ENCODE measurements at places on chromosomes 3 and 15.

- DNase-seq: no peak
Observed at GRCh38 chr3:149167898-149168297, 38.5 kb downstream of the HPS3 start.

DNA sequence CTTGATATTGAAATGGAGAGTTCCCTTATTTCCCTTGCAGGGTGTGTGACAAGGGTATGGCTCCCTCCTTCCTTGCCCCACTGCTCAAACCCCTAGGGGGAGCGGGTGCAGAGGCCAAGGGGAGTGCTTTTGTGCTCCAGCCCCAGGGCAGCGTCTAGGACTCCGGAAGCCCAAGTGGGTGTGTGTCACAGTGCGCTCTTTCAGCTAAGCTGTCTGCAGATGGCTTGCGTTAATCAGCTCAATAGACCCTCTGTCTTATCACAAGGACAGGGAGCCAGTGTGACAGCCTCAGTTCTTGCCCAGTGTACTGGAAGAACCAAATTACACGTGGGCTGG is 523.6 kb upstream of the LMCD1 start:
- no peak for DNase-seq

DNA sequence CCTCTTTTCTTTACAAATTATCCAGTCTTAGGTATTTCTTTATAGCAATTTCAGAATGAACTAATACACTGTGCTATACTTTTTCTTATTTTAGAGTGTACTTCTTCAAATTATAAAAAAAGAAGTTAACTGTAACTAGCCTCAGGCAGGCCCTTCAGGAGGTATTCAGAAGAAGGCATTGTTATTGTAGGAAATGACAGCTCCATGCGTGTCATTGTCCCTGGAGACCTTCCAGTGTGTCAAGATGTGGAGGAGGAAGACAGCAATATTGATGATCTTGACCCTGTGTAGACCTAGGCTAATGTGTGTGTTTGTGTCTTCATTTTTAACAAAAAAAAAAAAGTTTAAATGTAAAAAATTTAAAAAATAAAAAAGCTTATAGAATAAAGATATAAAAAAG is 55.5 kb downstream of the IL12A start:
- DNase-seq: no peak

GRCh38 chr3:59601486-59601885 is 551.7 kb upstream of the CFAP20DC start:
- peak; percentile 39 for DNase-seq

DNA sequence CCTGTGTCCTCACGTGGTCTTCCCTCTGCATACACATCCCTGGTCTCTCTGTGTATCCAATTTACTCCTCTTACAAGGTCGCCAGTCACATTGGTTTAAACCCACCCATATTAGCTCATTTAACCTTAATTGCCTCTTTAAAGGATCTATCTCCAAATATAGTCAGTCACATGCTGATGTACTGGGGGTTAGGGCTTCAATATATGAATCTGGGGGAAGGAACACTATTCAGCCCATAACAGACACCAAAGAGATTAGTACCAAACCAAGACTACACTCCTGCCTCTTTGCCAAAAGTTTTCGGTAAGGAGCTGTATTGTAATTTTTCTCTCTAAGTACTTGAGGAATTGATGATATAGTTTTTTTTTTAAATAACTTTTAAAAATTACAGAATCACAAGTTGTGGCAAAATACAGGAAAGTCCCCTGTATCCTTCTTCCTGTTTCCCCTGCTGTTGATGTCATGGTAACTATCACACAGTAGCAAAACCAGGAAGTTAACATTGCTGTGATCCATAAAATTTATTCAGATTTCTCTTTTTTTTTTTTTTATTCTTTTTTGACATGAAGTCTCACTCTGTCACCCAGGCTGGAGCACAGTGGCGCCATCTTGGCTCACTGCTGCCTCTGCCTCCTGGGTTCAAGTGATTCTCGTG is 67.8 kb downstream of the SLCO3A1 start:
- no peak for DNase-seq

DNA sequence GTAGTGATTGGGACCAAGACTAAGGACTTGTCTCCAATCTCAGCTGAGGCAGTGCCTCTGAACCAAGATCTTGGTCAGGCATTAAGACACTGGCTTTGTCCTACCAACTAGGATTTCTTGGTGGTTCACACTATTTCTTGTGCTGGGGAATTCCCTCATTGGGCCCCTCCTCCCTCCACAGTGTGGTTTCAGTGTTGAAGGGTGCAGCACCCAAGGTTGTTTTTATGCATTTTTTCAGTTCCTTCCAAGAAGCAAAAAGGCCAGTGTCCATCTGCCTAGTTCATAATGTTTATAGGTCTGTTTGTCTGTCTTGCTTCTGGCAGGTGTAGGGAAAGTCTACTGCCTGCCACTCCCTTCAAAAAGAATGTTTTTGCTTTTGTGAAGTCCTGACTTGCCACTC is 10.6 kb upstream of the ITPKA start:
- DNase-seq: no peak

DNA sequence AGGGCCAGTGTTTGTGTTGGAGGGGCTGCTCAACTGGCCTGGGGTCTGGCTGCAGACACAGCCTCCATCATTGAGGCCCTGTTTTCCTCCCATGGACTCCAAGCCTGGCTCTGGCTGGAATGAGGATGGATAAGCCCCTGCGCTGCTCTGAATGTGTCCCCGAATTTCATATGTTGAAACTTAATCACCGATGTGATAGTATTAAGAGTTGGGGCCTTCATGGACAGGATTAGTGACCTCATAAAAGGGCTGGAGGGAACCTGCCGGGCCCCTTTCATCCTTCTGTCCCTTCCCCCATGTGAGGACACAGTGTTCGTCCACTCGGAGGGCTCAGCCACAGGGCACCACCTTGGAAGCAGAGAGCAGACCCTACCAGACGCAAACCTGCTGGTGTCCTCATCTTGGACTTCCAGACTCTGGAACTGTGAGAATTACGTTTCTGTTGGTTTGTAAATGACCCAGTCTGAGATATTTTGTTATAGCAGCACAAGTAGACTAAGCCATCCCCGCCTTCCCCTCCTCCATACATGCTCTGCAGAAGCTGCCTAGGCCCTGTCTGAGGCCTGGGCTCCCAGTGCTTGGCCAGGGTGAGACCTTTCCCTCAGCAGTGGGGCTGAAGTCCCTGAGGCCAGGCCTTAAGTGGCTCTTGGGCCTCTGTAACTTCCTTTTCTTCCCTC is 3.8 kb upstream of the LCTL start:
- DNase-seq: no peak

DNA sequence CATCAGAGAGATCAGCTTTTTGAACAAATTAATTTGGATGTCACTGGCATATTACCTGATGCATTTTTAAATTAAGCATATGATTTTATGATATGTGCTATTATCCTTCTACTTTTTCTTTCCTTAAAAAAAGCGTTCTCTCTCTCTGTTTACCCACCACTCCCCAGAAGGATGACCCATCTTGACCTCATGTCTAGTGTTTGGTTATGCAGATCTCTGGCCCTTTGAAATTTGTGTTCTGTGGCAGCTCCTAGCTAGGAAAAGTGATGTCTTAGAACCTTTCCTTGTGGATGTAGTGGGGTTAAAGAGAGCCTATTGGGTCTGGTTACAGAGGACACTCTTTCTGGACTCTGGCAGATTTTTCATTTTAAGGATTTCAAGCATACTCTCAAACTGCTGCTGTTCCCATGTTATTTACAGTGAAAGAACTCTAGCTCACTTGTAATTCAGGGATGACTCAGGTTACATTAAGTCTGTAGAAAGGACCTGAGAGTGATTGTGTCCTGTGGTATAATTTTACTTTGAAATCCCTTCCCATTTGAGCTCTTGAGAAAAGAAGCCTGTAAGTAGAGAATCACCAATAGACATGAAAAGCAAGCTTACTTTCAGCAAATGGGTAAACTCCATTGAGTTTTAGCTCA is 23.8 kb downstream of the ARHGEF26 start:
- DNase-seq: no peak

DNA sequence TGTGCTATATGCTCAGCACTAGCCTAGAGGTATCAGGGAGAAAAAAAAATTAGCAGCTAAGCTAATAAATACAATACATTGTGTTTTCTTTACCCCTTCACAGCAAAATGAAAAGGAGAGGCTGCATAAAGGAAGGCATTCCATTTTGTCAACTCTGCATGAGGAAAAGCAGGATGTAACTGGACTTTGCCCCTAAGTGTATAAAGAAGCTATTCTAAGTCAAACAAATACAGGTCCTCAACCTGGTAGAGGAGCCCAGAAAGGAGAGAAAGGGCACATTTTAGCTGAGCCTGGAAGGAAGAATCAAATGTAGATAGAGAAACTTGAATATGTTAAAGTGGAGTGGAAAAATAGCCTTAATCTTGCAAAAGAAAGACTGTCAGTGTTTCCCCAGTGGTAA is 89.0 kb upstream of the SPRED1 start:
- DNase-seq: no peak

GRCh38 chr15:80790236-80790635 is 11.1 kb downstream of the CEMIP start:
- DNase-seq: no peak

DNA sequence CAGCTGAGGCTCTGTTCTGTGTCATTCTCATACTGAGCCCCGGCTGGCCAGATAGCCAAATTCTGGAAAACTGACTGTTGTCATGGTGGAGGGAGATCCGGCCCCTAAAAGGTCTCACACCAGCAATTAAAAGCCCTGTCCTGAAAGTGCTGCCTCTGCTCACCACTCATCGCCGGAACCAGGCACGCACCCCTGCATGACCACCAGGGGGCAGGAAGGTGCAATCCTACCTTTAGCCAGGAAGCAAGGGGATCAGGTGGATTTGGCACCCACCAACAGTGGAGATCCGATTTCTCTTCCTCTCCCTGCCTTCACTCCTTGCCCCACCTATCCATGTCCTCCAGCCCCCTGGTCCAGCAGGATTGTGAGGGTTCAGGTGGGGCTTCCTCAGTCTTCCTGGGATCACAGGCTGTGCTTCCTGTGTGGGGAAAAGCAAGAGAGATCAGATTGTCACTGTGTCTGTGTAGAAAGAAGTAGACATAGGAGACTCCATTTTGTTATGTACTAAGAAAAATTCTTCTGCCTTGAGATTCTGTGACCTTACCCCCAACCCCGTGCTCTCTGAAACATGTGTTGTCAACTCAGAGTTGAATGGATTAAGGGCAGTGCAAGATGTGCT is 16.1 kb upstream of the CACNA2D2 start:
- DNase-seq: no peak

DNA sequence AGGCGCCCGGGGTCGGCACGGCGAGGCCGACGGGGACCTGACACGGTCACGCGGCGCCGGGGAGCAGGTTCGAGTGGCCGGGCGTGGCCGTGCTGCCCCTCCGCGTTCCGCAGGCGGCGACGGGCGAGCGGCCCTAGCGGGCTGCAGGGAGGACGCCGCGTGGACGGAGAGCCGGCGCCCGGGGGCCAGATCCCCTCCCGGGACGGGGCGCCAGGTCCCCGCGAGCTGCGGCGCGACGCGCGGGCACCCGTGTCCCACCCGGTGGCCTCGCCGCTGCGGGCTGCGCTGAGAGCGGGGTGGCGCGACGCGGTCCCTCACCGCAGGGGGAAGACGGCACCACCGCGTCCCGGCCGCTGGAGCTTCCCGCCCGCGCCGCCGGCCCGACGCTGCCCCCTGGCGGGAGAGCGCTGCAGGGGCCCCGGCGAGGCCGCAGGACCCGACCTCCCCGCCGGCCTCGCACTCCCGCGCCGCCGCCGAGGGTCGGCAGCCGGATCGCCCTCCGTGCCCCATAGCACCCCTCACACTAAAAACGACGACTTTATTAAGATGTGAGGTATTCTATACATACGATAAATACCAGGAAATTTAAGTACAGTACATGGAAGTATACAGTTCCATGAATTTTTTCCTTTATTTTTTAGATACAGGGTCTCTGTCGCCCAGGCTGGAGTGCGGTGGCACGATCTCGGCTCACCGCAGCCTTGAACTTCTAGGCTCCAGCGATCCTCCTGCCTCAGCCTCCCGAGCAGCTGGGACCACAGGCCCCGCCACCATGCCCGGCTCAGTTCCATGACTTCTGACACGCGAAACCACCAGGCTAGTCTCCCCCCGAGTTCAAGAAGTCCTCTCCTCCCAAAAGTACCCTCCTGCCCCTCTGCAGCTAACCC is 1.3 kb upstream of the PIGZ start:
- peak; percentile 41 for DNase-seq
